ENCODE measurements at places on chromosomes 2 and 18.

- no peak for DNase-seq
These were observed 168.2 kb upstream of the LRP1B start for GRCh38 chr2:142299021-142299420.

DNA sequence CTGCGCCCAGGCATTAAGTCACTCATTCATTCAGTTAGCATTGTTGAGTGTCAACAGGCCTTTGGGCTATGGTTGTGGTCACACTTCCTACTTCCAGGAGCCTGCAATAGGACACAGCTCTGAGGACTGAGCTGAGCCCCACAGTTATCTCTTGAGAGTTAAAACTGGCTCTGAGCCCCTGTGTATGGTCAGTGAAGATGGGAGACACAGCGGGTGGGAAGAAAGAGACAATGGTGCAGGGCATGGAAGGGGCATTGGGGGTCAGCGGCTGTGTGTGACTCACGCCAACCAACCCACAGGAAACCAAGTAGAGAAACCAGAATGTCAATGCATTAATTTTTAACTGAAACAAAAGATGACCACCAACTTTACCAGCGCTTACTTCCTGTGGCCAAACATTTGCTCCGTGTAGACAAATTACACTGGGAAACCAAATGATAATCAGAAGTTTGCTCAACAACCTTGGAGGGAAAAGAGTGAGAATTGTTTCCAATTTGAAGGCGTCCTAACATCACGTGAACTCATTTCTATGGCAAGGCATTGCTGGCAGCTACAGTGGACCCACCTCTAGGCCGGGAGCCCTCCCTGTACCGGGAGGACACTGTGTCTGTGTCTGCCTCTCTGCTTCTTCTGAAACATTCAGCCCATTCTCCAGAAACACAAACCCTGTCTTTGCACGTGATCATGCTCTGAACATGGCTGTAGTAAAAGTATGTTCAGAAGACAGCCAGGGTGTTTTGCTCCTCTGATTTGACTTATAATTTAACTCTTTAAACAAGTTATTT is 212.0 kb upstream of the ID2 start:
- no peak for DNase-seq

- DNase-seq: no peak
These were observed 11.9 kb downstream of the GNLY start for GRCh38 chr2:85706063-85706462.

DNA sequence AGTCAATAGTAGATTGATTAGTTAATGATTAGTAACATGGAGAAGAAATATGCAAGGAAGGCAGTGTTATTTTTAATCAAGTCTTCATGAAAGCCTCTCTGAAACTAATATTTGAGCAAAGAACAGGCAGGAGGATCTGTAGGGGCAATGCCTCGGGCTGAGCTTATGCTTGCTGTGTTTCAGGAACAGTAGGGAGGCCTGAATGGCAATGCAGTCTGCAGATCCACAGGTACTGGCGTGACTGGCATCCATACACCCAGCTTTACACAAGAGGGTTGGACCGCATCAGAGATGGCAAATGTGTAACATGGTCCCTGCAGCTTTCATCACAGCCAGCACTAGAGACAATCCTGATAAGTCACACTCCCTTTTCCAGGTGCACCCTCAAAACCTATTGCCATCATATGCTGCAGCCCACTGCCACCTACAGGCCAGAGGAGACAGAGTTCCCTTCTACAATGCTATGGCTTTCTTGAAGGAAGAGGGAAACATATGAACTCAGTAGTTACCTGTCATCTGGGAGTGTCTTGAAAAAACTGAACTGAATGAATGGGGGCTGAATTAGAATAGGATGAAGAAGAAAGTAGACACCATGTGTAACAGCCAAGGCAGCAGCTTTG is 582.4 kb upstream of the RAB6C start:
- DNase-seq: no peak

DNA sequence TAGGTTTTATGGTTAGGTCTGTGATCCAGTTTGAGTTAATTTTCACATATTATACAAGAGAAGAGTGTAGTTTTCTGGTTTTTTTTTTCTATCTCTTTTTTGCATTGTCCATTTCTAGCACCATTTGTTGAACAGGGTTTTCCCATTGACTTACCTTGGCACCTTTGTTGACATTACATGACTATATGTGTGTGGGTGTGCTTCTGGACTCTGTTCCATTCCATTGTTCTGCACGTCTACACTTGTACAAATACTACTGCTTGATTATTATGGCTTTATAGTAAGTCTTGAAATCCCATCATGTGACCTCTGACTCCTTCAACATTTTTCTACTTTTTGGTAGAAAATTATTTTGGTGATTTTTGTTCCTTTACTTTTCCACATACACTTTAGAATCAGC is 38.7 kb downstream of the UBE2F start:
- peak; percentile 62 for DNase-seq

DNA sequence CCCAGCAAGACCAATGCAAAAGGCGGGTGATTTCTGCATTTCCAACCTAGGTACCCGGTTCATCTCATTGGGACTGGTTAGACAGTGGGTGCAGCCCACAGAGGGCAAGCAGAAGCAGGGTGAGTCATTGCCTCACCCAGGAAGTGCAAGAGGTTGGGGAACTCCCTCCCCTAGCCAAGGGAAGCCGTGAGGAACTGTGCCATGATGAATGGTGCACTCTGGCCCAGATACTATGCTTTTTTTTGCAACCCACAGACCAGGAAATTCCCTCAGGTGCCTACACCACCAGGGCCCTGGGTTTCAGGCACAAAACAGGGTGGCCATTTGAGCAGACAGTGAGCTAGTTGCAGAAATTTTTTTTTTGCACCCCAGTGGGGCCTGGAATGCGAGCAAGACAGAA is 662.6 kb upstream of the ACVR2A start:
- DNase-seq: no peak

GRCh38 chr2:120867290-120868241 is 131.9 kb downstream of the GLI2 start:
- no peak for DNase-seq

GRCh38 chr2:96772903-96773671 is 12.4 kb downstream of the CNNM4 start:
- DNase-seq: no peak

- DNase-seq: no peak
These were observed 74.5 kb downstream of the ACTR3 start for GRCh38 chr2:113964436-113964835.

DNA sequence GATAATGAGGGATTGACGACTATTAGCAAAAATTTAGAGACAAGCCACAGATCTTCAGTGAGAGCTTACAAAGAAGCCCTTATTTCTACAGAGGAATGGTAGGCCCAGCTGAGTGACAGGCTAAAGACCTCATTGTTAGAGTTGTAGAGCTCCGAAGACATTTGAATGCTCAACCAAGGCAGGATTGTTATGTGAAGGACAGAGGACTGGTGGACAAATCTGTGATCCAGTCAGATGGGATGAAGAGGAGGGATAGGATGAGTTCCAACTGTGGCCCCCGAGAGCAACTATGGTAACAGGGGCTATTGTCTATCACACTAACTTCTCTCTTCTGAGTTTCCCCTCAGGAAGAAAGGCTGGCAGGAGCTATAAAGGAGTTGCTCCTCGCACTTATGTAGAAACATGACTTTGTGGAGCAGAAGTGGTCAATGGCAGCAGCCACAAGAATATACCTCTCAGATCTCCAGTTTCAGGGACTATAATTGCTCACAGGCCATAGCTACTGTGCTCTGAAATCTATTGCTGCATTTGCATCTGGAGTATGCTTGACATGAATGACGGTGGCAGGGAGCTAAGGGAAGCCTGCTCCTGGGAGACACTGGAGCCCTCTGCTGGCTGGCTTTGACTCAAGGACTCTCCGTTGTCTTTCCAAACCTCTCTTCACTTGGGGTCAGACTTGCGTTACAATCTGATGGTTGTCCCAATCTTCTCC is 50.3 kb upstream of the GREB1L start:
- DNase-seq: peak; percentile 52

- DNase-seq: no peak
These were observed 1531.9 kb upstream of the ACVR2A start for GRCh38 chr2:146312899-146313298.

DNA sequence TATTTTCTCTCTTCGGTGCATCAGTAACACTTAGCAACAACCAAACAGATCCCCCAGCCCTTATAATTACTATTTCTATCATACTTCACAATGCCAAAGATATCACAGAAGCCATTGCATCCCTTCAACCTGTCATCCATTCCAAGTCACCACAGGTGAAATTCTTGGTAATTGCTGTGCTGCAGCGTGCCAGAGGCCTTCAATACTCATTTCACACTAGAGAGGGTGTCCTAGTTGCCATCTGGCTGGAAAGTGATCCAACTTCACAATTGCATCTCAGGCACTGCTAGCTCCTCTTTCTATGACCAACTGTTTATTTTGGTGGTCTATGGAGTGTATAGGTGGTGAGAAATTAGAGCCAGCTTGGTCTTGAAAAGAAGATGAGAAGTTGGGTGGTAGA is 131.2 kb downstream of the NUP35 start:
- no peak for DNase-seq

GRCh38 chr18:24958001-24958400 is 394.0 kb downstream of the ZNF521 start:
- DNase-seq: no peak

GRCh38 chr2:170277951-170278350 is 100.0 kb downstream of the MYO3B start:
- DNase-seq: peak; percentile 80

DNA sequence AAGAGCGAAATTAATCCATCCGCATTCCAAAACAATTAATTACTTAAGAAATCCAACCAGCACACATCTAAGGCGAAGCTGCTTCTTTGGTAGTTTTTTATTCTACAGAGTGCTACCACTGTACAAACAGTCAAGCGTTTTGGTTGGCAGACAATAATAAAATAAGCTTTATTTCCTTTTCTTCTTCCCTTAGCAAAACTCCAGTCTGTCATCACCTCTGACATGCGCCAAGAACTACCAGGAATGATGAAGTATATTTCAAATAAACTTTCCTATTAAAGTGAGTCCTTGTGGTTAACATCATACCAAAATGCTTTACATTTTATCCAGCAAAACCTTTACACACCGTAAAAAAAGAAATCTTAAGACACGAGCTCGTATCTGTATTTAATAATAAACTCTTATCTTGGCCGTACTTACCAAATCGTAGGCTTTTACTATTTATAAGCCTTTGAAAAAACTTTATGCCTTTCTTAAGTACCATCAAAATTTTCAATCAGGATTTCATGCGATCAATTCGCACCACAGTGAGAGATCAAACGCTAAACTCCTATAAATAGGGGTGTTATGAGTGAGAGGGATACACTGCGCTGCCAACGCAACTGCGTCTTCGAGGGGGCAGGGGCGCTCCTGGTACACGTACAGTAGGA is 1.3 kb downstream of the ATL2 start:
- DNase-seq: no peak

DNA sequence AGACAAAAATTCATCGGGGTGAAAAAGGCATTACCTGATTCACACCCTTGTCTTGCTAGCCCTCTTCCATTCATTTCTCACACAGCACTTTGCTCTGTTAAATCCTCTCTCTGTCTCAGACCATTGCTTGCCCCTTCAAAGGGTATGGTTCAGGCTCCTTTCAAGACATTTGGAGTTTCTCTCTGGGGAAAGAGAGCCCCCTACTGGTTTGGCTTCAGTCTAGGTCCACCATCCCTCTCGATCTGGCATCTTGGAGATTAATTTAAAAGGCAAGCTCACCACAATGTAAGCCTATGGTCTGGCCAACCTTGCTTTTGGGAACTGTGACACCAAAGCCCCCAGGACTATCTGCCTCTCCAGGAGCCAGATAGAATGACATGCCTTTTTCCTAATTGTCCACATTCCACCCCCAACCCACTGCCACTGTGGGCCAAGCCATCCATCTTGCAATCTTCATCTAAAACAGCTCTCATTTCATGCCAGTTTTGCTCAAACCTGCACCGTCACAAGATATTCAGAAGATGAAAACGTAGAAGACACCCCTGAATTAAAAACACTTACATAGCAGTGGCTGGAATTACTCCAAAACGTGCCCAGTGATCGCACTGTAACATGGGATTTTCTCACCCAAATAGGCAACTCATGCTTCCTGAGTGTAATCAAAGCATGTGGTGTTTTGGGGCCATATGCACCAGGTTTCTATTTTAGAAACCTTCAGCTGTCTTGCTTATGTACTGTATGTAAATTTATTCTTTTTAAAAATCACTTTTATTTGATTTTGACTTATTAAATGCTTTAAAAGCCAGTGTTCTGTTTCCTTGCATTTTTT is 93.9 kb downstream of the FARSB start:
- DNase-seq: peak; percentile 31

- DNase-seq: no peak
These were observed 21.0 kb downstream of the TCF7L1 start for GRCh38 chr2:85154048-85154753.

- no peak for DNase-seq
These were observed 56.4 kb downstream of the PTPN2 start for GRCh38 chr18:12827588-12827987.

- DNase-seq: no peak
These were observed 121.2 kb upstream of the SLC35G4 start for GRCh38 chr18:11488175-11488574.

DNA sequence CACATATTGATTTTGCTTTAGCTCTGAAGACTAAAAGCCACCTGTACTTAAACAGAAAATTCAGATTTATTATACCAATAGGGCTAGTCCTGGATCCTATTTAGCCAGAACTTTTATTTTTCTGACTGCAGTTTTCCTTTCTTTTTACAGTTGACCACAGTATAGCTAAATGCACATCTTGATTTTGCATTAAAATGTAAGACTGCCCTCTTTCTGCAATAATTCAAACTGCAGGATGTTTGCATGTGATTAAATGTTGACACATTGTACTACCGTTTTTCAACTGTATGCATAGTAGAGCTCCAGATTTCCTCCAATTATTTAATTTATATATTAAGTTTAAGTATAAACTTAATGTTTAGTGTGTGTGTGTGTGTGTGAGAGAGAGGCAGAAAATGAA is 1262.9 kb downstream of the SUCLG1 start:
- DNase-seq: no peak

DNA sequence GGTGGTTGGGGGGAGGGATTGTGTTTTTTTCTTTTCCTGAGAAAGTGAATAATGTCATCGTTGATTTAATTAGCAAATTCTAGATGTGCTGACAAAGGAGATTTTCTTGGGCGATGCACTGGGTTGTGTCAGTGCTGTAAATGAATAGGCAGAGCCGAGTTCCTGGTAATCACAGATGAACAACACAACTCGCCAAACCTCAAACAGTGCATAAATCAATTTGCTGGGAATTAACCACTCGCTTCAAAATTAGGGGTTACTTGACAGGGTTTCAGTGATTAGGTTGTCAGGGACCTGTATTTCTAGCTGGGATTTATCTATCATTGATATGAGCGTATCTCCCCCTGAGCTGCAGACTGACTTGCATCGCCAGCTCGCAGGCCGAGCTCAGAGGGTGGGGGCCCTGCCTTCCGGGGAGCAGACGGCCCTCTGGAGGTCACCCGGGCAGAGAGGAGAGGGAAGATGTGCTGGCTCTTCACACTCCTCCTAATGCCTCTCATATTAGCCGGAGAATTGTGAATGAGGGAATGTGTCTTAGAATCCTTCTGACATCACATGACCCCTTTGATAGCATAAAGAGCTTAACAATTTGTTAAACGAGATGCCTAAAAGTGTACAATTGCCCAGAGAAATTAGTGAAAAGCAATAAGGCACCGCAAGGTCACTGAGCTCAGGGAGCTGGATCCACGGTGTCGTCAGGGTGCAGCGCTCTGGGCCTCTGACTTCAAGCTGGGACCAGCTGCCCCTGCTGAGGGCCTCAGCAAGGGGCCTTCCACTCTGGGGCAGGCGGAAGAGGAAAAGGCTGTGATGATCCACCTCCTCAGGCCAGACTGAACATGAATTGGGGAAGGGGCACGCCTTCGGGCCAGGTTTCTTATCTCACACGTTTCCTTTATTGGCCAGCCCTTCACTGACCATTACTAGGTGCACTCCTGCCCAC is 48.9 kb downstream of the SMIM21 start:
- no peak for DNase-seq
